ENCODE measurements at places on chromosomes 5 and 9.

DNA sequence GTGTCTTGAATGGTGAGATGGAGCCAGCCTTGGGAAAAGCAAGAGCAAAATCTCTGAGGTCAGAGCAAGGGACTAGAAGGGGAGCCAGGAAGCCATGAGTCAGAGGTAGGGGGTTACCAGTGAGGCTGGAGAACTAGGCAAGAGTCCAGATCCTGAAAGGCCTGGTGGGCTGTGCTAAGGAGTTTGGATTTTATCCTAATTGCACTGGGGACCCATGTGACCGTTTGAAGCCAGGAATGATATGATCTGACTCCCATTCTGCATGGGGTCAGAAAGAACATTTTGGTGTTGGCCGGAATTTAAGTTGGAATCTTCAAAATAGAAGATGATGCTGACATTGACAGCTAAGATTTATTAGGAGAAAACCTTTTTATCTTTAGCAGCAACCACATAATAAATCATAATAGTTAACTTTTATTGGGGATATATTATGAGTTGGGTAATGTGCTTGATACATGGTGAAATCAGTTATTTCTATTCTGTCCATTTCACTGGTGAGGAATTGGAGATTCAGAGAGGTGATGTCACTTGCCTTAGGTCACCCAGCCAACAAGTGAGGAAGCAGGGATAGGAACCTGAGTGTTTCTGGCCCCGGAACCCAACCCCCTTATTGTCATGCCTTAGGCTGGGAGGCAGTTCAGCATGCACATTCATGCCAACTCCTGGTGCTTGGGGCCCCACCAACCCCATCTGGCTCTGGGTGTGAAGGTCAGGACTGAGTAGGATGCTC, 61.5 kb upstream of the RARS1 start:
- peak; percentile 80 for DNase-seq

DNA sequence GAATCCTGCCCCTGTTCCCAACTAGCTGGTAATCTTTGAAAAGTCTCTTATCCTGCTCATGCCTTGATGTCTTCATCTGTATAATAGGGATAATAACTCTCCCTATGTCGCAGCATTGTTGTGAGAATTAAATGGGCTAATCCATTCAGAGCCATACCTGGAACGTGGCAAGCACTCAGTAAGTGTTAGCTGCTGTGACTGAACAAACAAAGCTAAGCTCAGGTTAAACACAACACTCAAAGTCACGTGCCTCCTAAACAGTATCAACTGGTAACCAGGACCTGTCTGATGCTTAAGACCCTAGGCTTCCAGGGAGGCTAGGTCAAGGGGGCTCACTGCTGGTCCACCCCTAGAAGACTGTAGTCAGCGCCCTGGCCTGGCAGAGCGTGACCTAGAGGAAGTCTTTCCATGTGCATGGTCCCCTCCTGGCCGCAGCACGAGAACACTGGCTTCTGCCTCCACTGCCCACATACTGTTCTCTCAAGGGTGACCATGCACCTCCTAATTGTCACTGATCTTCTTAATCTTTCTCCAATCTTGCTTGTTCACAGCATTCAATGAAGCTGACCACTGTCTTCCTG, 211.1 kb downstream of the TTLL11 start:
- DNase-seq = no peak

- DNase-seq = no peak
Observed at GRCh38 chr9:126125992-126126409, 200.6 kb upstream of the MVB12B start.

DNA sequence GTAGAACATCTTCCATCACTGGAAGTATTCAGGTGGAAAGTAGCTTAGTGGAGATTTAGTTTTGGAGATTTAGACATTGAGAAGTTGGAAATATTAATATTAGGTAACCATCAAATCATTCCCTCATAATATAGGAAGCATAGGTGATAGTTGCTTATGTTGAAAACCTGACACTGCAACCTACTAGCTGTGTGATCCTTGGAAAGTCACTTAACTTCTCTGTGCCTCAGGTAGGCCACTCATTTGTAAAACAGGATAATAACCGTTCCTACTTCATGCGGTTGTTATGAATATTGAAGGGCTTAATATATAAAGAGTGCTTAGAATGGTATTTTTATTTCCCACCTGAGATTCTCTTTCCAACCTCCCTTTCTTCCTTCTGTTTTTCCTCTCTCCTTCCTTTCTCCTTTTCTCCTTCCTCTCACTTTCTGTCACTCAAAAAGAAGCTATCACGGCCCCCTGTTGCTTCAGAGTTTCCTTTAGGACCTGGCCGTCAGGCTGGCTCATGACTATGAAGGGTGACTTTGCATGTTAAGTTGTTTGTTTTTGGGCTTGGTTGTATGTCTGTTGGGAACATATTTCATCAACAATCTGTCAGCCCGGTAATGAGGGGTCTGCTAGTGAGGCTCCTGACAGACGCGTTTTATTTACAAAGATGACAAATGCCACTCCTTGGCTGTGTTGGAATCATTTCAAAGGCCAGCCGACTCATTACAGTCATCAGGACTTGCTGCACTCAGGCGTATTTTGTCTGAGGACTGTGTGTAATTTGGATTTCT, 31.0 kb downstream of the DOCK2 start:
- peak; percentile 63 for DNase-seq

DNA sequence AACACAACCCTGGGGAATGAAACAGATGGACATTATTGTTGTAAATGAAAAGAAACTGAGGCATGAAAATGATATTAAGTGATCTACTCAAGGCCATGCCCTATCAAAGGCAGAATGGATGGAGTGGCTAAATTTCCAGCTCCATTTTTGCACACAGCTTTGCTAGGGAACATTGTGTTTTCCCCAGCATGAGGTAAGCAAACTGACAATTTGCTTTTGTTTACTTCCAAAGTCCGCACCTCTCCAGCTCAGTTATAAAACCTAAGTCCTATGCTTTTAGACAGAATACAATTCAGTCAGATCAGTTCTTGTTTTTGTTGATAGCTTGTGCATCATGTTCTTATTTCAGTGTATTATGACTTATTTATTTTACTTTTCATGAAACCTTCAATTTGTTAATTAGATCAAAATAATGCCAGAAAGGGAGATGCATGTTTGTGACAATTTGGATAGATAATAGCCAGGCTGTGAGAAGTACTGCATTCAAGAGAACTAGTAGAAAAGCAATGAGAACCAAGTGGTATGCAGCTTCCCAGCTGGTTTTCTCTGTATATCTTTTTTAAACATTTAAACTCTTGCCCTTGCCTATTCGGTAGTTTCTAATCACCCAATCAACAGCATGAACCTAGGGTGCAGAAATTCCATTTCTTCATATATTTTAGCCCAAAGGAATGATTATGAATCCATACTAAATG, 380.8 kb downstream of the SPATA31D1 start:
- no peak for DNase-seq

GRCh38 chr9:115690786-115691496, 462.6 kb upstream of the PAPPA start:
- DNase-seq = peak; percentile 99

GRCh38 chr5:63233361-63233760, 654.7 kb downstream of the LRRC70 start:
- no peak for DNase-seq

- DNase-seq = peak; percentile 45
Observed at GRCh38 chr5:116455061-116455460, 119.6 kb downstream of the SEMA6A start.

DNA sequence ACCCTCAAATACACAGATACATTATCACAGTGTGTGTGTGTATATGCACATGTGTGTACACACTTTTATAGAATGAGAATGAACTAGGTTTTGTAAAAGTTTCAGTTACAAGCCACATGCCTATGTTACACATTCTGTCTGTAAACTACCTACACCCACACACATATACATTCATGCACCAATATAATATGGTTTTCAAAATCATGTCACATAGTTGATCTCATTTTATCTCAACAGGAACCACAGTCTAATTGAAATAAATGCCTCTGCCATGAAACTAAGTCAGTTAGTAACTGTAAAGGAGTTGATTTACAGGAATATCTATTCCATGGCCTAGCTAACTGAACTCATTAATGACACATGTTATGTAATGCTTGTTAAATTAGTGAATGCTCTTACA, 646.6 kb downstream of the PDE4D start:
- peak; percentile 44 for DNase-seq

DNA sequence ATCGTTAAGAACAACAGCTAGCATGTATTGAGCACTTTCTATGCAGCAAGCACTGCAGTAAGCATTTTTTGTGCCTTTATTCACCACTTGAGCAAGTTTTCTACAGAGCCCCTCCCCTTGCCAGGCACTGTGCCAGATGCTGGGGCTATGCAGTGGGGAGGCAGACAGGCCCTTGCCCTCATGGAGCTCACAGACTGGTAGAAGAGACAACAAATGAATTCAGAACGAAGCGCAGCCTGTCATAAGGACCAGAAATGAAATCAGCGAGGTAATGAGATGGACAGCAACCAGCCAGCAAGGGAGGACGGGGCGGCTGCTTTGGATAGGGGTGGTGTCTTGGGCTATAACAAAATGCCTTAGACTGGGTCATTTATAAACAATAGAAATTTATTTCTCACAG, 68.8 kb downstream of the C9orf50 start:
- peak; percentile 50 for DNase-seq

DNA sequence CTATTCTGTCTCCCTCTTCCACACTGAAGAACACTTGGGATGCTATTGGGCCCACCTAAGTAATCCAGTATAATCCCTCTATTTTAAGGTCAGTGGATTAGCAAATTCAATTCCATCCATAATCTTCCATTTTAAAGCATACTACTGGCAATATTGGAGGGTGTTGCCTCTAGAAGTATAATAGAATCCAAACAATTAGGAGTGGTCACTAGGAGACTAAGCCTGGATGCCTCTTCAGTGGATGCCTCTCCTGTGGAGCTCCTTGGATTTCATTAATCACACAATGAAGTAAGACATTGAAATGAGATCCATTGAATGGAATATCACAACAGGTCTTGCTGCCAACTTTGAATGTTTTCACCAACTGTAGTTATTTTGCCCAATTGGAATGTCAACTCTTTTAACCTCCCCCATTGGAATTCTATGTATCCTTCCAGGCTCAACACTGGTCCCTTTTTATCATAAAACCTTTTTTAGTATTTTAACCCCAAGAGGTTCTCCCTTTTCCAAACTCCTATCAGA, 311.6 kb downstream of the PLK2 start:
- peak; percentile 8 for DNase-seq

- DNase-seq = no peak
Observed at GRCh38 chr5:154758977-154759376, 3.8 kb downstream of the LARP1 start.

- peak; percentile 93 for DNase-seq
Observed at GRCh38 chr5:144484124-144484897, 313.6 kb downstream of the KCTD16 start.

GRCh38 chr9:9817176-9817575, 795.6 kb downstream of the PTPRD start:
- no peak for DNase-seq

Measured in EH (cell line).